Kidney tubule cell (primary cell): ENCODE measurements at places on chromosomes 3 and 15.

- DNase-seq = no peak
Measured at GRCh38 chr15:31503256-31503655, 176.6 kb downstream of the KLF13 start.

- DNase-seq = no peak
Measured at GRCh38 chr15:91129436-91129835, 29.4 kb downstream of the SV2B start.

DNA sequence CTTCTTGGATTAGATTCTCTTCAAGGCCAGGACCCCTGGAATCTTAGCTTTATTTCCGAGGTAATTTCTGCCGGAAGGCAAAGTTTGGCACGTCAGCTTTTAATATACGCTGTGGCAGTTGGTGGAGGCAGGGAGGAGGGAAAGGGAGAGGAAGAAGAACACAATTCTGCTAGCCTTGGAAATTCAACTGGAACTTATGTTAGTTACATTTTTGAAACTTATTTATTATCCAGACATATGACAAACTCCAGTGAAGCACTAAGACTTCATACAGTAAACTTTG lies 100.1 kb upstream of the TSC22D2 start:
- DNase-seq = no peak

- peak; percentile 81 for DNase-seq
Measured at GRCh38 chr3:186815435-186815834, 9.2 kb upstream of the RFC4 start.

DNA sequence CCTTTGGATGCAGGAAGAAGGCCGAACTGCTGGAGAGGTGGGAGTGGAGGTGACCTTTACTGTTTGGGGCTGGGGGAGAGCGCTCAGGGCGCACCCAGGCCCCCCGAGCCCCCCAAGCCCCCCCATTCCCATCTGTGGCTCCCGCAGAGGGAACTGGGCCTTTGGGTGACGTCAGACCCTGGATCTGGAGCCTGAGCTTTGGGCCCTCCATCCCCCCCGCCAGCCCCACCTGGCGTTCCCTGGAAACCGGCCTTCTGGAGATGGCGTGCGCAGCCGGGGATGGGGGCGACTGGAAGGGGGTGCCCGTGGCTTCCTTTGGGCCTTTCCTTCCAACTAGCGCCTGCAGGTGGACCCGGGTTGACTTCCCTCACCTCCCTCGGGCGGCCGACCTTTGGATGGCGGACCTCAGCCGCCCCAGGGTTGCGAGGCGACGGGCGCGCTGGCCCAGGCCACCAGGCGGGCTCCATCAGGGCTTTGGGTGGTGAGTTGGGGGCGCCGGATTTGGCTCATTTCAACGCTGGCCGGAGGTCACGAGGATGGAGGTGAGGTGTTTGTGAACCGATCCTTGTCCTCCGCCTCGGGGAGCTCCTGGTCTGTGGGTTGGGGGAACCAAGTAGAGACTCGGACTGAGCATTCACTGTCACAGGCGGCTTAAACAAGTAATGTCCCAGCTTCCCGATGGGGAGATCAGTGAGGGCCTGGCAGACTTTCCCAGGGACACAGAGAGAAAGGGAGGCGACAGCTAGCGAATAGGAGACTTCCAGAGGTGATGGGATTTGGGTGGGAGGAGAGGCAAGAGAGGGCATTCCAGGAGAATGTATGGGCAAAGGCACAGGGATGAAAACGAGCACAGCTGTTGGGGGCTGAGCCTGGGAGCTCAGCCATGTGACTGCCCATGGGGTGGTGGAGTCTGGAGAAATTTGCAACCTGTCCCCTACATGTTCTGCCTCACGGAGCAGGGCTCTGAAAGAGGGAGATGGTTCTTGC lies 709 bp downstream of the SCAMP5 start:
- DNase-seq = no peak

- DNase-seq = peak; percentile 85
Measured at GRCh38 chr3:70726096-70726938, 413.9 kb upstream of the MDFIC2 start.

DNA sequence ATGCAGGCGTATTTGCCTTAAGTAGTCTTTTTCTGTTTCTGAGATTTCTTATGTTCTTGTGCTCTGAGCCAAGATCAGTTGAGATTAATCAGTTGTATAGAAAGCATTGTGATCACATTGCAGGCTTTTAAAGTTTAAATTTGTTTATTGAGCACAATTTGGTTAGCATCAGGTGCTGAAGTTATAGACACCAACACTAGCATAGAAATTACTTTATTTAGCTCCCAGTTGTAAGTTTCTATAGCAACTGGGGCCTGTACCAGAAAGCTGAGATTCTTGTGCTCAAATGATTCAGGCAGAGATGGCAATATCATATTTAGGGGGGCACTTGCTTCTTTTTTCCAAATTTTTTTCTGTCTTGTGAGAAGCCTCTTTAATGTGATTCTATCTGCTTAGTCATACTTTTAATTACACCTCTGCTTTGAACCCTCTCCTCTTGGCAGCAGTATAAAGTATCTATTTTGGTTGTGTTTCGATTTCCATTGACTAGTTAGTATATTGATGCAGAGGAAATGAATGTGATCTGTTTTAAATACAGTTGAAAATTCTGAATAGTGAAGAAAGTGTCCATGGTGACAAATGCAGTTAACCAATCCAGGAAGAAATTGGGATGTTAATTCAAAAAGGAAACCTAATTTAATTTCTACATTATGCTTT lies 241.7 kb upstream of the GBE1 start:
- DNase-seq = no peak

- no peak for DNase-seq
Measured at GRCh38 chr3:154421083-154421482, 8.9 kb downstream of the GPR149 start.

GRCh38 chr3:109265295-109265694 lies 51.0 kb downstream of the DPPA2 start:
- no peak for DNase-seq

GRCh38 chr15:32861761-32862160 lies 144.0 kb downstream of the GREM1 start:
- peak; percentile 52 for DNase-seq

- no peak for DNase-seq
Measured at GRCh38 chr3:177752831-177753230, 555.5 kb upstream of the TBL1XR1 start.

DNA sequence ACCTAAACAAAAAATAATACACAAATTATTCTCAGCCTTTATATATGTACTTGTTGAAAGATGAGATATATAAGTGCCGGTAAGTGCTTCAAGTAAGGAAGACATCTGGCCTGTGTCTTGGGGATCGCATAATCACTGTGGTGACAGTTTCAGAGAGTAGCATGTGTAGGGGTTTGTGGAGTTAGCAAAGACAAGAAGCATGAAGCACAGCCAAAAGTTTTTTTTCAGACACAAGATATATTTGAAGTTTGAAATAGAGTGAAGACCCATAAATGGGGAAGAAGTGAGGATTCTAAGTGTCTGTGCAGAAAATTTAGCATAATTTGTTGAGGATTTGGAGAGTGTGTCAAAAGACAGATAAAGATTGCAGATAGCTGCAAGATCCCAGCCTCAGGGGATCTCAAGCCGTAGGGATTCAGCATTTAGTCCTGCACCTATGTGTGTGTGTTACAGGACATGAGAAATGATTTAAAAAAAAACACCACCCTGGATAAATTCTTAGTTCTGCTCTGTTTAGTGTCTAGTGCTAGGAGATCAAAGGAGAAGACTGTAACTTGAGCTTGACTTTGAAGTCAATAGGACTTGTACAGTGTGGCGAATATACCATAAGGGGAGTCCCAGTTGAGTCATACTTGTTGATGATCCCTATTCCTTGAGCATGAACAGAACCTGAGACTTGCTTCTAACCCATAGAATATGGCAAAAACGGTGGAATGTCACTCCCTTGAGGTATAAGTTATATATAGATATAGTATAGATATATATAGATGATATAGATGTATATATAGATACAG lies 123.9 kb upstream of the GRM7 start:
- no peak for DNase-seq

DNA sequence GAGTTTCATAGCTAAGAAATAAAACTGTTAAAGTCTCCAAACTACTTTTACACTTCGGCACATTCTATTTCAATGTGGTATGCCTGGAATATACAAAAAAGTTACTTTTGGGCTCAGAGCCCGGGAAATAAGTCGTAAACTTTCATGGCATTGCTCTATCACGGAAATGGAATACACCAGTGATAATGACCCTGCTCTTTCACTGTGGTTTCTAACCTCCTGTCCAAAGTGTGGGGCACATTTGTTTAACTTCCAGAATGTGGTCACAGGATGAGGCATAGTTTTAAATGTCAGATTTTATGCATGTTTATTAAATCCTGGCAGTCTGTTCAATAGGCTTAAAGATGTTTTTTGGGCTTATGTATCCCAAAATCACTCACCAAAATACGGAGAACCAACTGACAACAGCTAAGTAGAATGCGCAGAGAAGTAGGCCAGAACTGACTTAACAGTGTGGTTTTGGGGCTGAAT lies 5.1 kb downstream of the CXCR6 start:
- DNase-seq = no peak

GRCh38 chr3:190077395-190078045 lies 43.2 kb downstream of the P3H2 start:
- DNase-seq = no peak

DNA sequence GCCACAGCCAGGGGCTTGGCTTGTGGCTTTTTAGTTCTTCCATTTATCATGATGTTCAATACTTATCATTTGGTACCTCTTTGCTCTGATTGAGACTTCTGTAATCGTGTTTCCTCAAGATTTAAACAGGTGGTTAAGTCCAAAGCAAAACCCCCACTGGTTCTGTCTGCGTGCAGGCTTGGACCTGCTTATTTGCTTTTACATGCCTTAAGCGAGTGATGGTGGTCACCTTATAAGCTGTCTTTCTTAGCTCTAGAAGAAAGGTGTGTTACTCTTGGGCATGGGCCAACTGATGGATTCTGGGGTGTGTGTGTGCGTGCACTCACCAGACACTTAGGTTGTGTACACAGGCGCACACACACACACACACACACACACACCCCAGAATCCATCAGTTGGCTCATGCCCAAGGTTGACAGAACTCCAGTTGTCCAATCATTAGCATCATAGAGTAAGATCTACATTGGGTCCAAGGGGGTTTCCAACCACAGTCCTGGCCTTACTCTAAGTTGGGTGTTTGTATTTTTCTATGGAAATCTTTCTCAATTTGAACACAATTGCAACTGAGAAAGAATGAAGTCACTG lies 1.2 kb downstream of the MYZAP start:
- no peak for DNase-seq

DNA sequence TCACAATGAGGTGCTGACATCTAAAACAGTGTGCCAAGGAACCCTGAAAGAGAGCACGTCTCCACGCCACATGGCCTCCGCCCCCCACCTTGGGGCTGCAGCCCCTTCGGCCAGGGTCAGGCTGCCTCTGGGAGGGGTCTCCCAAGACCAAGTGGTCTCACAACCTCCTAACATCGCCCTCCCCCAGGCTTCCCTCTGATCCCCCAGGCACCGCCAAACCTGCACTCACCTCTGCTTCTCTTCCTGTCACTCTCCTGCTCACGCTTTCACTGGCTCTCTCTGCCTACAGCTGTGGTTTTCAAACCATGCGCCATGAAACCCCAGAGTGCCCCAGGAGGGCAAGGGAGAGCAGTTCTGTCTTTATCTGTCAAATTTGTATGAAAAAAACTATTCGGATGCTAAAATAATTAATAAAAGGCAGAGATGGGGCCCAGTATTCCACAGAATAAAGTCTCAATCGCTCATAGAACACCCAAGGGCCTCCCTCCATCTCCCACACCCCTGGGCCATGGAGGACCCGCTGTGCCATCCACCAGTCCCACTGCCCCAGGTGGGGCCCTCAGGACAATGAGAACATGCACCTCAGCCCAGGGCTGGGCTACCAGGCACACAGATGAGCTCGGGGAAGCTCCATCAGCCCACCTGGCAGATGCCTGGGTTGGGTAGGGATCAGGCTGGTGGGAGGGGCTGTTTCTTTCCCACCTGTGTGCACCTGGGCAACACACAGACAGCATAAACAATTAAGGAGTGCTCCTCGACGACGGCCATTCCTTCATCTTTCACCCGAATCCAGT lies 21.5 kb downstream of the CYFIP1 start:
- no peak for DNase-seq

- DNase-seq = peak; percentile 51
Measured at GRCh38 chr3:46098319-46098761, 71.1 kb upstream of the XCR1 start.

DNA sequence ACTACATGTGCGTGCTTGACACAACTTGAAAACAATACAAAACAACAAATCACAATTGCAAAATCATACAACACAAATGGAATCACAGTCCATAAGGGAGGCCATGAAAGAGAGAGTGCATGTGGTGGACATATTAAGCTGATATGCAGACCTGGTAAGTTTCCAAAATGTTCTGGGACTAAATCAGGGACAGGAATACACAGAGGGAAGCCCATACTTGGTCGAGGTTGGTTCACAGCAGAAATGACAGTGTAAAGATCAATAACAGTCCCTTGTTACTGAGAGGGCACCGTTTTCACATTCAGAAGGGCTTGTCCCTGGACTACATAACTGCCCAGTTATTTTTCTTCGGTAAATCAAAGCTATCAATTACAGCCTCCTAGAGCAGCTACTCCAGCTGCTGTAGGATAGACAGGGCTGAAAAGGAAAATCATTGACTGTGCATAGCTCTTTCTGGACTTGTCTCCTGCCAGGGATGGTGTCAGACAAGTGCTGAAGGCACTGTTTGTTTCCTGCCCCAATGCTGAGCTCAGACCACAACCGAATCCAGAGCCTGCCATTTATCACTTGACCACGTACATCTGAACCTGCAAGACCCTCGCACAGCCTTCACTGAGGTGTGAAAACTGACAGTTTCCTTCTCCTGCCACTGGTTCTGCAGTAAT lies 79.5 kb upstream of the KCNMB2 start:
- peak; percentile 13 for DNase-seq

- DNase-seq = no peak
Measured at GRCh38 chr3:154170300-154170699, 49.1 kb downstream of the ARHGEF26 start.

DNA sequence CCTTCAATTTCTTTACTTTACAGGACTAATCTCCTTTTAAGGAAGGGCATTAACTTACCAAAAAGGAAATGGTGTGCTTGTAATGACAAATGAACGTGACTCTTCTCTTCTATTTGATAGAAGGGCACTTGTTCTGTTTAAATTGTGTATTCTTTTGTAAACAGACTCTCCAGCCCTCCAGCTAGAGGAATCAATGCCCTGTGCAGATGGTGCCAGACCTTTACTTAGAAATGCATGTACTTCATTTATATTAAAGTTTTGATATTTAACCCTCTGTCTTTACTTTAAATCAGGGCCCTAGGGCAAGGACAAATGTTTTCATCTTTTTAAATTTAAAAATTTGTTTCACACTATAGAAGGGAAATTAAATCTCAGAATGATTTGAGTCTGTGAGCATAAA lies 355.1 kb downstream of the GBE1 start:
- no peak for DNase-seq
